Testis (tissue), 5 donors: ENCODE measurements at places on chromosomes 1 and 21. TPM values are rescaled to one million over a fixed set of nuclear protein-coding genes. Genes with fewer than 3 reads are reported as not detected.

Gene ELAVL4
- total RNA-seq = 9.0 TPM

DNA sequence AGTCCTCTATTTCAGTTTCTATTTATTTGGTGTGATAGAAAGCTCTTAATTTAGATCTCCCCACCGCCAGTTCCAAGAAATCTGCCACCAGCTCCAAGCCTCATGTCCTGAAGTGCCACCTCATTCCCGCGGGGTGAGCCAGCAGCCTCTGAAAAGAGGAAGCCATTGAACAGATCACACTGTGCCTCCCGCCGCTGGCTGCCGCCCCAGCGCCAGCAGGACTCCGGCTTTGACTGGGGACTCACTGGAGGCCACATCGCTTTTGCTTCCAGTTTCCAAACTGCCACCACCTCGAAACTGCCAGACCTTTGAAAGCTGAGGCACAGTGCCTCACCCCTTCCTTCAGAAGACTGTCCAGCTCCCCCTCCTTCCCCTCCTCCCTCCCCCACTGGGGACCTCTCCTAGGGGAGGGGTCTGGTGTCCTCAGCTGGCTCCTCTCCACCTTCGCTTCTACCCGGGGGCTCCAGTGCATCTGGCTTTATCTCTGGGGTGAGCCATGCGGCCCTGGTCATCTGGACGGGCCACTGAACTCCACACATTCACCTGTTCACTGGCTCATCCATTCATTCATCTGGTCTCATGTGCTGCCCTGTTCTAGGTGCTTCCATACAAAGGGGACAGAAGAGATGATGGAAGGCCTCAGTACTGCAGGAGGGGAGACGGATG is 58.9 kb downstream of the VPS26C start:
- DNase-seq = peak; percentile 33

DNA sequence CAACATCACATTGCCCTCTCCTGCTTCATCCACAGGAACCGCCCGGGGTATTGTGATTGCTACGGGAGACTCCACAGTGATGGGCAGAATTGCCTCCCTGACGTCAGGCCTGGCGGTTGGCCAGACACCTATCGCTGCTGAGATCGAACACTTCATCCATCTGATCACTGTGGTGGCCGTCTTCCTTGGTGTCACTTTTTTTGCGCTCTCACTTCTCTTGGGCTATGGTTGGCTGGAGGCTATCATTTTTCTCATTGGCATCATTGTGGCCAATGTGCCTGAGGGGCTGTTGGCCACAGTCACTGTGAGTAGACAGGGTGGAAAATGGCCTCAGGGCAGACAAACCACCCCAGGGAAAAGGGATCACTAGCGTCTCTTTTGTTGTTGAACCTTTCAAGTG is 12.7 kb downstream of the ATP1A4 start:
- DNase-seq = no peak

GRCh38 chr1:95021805-95022643 is 50.7 kb downstream of the ALG14 start:
- DNase-seq = peak; percentile 38

Gene XCL2
- total RNA-seq = not detected

Gene GBP2
- 41.3 TPM for total RNA-seq

Gene TDRD10
- 60.3 TPM for total RNA-seq

DNA sequence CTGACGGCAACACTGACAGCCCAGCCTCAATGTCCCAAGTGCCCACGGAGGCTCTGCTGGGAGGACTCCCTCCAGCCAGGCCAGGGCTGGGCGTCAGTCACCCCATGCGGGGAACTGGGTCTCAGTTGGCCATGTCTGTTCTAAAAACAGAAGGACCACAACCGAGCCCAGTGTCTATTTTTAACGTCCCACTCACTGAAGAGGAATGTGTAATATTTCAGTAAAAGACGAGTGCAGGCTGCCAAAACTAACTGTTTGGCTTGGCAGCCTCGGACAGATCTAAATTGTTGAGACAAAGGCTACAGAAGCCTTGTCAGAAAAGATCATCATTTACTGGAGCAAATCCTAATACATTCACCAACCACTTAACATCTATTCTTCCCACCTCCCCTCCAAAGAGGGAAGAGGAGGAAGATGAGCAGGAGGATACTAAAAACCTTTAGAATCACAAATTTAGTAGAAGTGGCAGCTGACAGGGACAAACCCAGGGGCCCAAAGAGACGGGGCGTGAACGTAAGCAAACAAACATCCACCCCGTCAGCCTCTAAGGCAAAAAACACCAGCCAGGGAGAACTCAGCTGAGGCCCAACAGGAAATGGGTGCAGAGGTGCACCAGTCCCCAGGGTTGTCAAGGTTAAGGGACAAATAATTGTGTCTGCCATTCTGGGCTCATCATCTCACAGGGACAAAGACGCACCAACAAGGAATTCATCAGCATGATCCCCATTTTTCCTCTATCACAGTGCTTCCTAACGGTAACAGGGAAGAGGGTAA is 18.7 kb downstream of the C1orf198 start:
- DNase-seq = peak; percentile 69

DNA sequence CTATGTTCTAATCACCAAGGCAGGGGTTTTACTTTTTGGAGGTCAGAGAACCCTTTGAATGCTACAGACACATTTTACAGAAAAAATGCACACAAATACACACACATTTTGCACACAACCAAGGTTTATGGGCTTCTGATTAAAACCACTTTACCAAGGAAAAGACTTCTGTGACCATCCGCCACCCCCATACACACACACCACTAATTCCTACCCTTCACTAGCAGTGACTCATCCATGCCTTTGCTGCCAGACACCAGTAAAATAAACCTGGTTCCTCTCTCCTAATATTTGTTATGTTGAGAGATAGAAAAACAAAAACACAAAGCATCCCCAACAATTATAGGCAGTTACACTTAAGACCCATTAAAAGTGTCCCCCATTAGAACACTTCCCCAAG is 12.9 kb downstream of the PIGM start:
- DNase-seq = no peak

- no peak for DNase-seq
These were observed 334.2 kb downstream of the NTNG1 start for GRCh38 chr1:107474877-107475612.

DNA sequence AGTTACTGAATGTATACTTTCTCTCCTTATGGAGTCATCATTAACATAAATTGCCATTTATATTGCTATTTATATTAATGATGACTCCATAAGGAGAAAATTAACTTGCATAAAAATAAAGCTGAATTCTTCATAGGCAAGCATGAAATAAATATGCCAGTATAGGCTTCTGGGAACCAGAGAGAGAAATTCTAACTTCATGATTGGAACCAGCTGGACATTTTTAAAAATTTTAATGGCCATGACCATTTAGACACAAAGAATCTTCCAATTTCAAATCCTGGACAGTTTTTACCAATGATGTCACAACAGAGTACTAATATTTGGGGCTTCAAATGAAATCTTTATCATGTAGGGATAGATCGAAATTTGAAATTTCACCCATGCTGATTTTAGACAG is 268.7 kb downstream of the PTGER3 start:
- DNase-seq = no peak

DNA sequence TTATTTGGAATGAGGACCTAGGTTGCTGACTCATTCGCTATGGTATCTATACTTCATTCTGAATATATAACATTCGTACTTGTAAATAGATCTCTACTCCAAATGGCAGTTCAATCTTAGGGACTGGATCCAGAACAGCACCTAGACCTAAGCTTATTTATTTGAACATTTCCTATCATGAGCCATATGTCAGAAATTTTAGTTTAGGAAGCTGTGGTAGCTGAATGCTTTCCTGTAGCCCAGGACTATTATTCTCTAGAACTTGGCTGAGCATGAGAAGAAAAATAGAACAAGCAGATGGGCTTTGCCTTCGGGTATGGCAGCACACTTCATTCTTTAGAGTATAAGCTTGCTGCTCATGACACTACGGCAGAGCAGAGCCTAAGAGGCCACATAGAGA is 1114.4 kb upstream of the B3GALT2 start:
- no peak for DNase-seq

Gene MROH7
- total RNA-seq = 72.7 TPM

DNA sequence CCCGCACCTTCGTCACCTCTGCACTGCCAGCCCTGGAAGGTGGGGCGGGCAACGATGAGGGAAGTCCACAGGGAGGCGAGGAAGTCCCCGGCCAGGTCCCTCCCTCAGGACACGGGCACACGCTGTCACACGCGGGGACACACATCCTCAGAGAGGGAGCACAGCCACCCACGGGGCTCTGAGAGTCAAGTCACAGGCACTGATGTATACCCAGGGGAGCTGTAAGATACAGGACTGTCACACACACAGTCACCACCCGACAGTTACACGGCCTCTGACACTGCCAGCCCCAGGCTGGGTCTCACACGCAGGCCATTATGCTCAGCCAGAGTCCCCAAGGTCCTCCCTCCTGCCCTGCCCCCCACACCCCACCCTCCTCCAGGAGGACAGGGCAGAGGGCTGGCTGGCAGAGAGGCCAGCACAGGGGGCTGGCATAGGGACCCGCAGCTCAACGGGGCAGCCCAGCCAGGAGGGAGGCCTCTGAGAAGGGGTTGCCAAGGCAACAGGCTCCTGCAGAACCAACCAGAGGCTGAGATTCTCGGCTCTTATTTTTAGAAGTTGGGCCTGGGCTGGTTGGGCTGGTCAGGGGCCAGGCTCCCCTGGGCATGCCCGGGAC is 17.7 kb upstream of the ADGRB2 start:
- no peak for DNase-seq

Gene OVAAL
- not detected for total RNA-seq

Gene CALML6
- total RNA-seq = 2.1 TPM

- DNase-seq = peak; percentile 21
These were observed 15.0 kb downstream of the KCNQ4 start for GRCh38 chr1:40798366-40799281.

DNA sequence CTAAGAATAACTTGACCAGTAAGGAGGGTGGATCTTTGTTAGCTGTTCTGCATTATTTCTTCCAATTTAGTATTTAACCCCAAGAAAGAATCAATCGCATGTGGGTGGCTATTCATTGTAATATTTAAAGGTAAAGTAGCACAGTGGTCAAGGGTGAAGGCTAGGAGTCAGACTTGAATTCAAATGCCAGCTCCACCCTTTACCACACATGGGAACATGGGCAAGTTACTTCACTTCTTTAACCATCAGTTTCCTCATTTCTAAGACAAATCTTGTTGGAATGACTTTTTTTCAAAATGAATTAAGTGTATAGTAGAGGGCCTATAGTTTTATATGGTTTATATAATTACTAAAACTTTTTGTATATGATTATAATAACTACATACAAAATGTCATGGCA is 71.3 kb upstream of the S1PR1 start:
- no peak for DNase-seq

DNA sequence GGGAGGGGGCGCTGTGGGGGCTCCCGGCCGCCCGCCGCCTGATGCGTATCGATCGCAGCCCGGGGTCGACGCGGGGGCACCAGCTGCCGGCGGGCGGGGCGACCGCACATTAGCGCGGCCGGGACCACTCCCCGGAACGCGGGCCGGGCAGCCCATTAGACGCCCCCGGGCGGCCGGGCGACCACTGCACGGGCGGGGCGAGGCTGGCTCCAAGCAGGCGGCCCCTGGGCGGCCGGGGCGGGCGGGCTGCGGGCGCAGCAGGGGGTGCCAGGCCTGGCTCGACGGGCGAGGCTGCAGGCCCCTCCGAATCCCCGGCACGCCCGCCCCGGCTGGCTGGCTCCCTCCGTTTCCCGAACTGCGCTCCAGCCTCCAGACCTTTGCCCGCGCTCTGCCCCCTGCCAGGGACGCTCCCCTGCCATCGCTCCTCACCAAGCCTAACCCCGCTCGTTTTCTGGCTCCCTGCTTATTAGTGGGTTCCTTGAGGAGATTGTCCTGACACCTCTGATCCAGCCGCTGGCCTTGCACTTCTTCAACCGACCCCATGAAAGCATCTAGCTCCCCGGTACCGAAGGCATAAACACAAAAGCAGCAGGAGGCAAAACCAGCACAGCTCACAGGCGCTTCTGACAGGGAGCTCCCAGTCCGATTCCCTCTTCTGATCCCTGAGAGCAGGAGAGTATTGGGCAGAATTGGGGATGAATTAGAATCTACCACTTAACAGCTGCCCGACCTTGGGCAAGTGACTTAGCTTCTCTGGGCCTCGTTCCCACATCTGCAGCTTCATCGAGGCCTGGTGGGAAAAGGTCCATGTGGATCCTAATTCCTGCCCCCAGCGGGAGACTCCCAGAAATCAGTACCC is 92.6 kb upstream of the CASZ1 start:
- no peak for DNase-seq

GRCh38 chr1:225318706-225319575 is 108.9 kb downstream of the LBR start:
- DNase-seq = peak; percentile 28

- DNase-seq = no peak
These were observed 70.8 kb downstream of the JAK1 start for GRCh38 chr1:64895500-64895899.

GRCh38 chr21:32413015-32413504 is 554 bp downstream of the EVA1C start:
- peak; percentile 52 for DNase-seq

- peak; percentile 79 for DNase-seq
These were observed 29.5 kb upstream of the ZNF496 start for GRCh38 chr1:247360991-247361731.

Gene AMY2A
- total RNA-seq = 0.24 TPM

GRCh38 chr1:63148825-63149645 is 173.3 kb upstream of the FOXD3 start:
- peak; percentile 69 for DNase-seq

DNA sequence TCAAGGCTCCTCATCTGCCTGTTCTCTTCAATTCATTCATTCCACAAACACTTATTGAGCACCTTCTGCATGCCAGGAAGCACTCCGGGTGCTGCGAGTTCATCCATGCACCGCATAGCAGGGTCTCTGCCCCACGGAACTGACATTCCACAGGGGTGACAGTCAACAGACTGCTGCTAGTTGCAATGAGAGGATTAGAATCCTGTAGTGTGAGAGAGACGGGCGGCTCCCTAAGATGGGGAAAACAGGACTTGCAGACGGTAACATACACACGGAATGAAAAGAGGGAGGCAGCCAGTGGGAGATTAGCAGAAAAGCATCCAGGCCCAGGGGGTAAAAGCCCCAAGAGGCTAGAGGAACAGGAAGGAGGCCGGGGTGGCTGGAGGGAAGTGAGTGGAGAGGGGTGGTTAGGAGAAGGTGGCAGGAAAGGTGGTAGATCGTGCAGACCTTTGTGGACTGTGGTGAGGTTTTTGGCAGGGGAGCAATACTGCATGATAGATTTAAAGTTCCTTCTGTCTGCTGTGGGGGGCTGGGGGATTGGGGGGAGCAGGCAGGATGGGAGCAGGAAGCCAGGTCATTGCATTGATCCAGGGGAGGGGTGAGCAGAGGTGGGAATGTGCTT is 6.6 kb downstream of the TNFRSF8 start:
- no peak for DNase-seq

Gene TPTE
- total RNA-seq = 123 TPM

Gene TRIM17
- total RNA-seq = 33.6 TPM

GRCh38 chr1:54798206-54798605 is 2.9 kb downstream of the TTC22 start:
- DNase-seq = no peak

Gene OR2AK2
- 2.2 TPM for total RNA-seq

- DNase-seq = peak; percentile 99
These were observed at the start of the genes TCEANC2 and TMEM59 for GRCh38 chr1:54052934-54053744. TCEANC2 (plus strand) TSS chr1:54053608; CDS start chr1:54054423, 815 bp downstream. TMEM59 (minus strand) TSS chr1:54053204; CDS start chr1:54053188, 16 bp downstream.

DNA sequence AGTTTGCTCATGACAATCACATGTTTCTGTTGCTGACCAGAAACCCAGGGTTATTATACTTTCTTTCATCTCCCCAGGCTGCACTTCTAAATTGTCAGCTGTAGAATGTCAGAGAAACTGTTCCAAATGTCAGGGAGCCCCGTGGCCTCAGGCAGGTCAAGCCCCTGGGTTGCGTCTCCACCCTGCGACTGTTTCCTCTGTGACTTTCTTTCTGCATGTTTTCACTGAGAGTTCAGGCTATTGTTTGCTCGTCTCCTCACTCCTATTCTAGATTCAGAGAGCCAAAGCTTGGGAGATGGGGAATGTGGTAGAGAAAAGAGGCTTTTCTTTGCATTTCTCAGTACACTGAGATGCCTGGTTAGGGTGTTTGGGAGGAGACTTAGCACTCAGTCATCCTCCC is 97.4 kb downstream of the CENPF start:
- DNase-seq = no peak
